ENCODE measurements at places on chromosomes 11 and 22.

GRCh38 chr11:2432171-2432621, 12.1 kb downstream of the TRPM5 start:
- no peak for DNase-seq

DNA sequence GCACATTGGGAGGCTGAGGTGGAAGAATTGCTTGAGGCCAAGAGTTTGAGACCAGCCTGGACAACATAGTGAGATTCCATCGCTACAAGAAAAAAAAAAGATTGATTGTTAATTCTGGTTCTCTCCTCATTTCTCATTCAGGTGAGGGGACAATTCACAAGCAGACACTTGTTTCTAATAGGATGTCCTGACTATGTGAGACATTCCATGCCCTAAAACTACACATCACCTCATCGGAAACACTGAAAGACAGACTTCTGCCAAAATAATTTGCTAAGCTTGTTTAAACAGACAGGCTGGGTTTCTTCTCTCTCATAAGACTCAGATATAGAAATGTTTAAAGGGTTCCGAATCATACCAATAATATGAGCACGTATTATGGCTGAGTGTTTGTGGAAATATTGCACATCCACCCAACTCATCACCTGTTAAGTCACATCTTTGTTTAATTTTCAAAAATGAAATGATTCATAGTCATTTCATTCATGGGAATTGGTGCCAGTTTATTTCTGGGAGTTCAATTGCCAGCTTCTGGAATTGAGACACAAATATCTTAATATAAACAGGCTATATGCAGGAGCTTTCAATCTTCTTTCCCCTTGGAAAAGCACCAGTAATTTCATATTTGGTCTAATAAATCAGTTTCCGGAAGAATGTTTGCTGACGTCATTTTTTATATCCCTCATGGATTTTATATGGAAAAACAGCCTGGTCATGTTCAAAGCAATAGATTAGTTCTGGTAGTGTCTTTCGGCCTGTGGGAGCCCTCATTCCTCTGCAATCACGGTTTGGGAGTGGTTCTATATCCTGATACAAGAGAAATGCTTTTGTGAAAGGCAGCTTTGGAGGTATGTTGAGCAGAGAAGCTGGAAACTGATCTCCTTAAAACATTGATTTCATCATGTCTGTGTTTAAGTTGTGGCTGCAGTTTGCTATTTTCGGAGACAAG, 87.0 kb downstream of the BDNF start:
- DNase-seq, result no peak

GRCh38 chr22:46462726-46463371, 74.6 kb downstream of the CELSR1 start:
- no peak for DNase-seq

DNA sequence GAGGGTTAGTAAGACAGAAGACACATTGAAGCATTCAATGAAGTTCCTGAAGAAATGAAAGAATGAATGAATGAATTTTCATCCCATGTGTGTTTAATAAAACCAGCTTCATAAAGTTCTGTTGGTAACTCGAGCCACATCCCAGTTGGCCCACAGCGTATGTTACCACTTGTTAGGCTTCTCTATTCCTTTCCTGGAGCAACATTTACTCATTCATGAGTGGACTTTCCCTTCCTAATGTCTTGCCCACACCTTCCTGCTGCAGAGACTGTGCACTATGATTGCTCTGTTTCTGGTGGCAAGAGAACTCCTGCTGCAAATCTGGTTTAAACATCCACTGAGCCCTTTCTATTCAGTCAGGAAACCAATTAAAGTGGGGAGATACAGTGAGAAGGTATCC, 7.0 kb downstream of the OR52R1 start:
- DNase-seq, result no peak

- no peak for DNase-seq
These were observed 47.6 kb downstream of the NECTIN1 start for GRCh38 chr11:119681361-119681910.

DNA sequence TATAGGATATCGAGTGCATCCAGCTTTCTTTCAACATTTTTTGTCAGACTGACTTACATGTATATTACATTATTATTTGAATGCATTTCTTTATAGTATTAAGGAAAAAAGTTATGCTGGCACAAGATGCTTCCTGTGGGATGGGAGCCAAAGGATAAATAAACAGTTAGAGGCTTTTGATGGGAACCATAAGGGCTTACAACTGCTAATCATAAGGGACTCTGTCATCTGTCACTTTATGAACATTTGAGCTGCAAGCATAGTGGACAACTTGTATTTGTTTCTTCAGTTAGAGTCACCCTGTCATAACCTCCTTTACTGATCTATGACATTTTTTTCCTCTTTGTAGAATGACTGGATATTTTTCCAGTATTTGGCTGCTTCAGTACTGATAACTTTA, 132.4 kb upstream of the CHORDC1 start:
- DNase-seq, result no peak

Measured in myocyte (in vitro differentiated cells).